Erythroblast (primary cell): ENCODE measurements at places on chromosomes 16 and 17.
A peak's percentile ranks its signal among the peaks of the same experiment; 100 is the strongest.

GRCh38 chr17:40557531-40558299 lies 7.6 kb downstream of the CCR7 start:
- DNase-seq = no peak

DNA sequence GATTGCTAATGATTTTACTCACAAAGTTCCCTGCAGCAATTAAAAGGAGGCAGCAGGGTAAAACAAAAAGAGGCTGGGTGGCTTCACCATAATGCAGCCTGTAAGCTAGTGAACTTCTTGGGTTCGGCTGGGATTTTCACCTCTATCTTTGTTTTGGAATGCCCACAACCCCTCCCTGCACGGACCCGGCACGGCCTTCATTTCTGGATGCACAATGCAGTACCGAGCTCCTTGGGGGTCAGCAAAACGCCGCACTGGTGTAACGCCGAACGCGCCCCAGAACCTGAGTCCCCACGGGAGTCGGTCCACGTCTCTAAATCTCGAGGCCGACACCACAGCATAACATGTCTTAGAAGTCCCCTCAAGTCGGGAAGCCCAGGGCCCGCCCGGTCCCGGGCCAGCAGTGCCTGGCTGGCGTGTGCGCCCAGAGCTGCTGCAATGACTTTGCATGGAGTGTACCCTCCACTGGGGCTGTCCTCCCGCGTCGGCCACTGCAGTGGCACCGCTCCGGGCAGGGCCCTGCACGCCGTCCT lies 759 bp downstream of the UBE2O start:
- peak; percentile 74 for DNase-seq

GRCh38 chr17:65292430-65292829 lies 155.3 kb downstream of the RGS9 start:
- no peak for DNase-seq

- DNase-seq = no peak
Measured at GRCh38 chr17:66441101-66441661, 138.8 kb downstream of the PRKCA start.
